NCI-H187 (cell line): ENCODE measurements at places on chromosomes 11 and 22.

- DNase-seq, result no peak
Measured at GRCh38 chr22:16932577-16932976, 75.4 kb downstream of the GAB4 start.

DNA sequence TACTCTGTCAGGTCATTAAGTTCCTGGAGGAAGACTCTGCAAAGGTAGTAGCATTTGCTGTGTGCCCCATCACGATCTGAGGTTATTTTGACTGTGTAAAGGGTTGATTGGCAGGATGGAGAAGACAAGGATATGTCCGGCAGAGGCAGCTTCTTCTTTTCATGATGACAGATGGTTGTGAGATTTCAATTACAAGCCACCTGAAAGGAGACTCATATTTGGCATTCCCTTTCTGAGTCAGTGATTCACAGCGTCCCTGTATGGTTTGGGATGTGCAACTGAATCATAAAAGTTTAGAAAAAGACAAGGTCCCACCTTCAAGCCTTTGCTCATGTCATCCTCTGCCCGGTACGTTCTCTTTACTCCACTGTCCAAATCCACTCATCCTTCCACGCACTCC, 113.4 kb downstream of the MTNR1B start:
- DNase-seq, result no peak

DNA sequence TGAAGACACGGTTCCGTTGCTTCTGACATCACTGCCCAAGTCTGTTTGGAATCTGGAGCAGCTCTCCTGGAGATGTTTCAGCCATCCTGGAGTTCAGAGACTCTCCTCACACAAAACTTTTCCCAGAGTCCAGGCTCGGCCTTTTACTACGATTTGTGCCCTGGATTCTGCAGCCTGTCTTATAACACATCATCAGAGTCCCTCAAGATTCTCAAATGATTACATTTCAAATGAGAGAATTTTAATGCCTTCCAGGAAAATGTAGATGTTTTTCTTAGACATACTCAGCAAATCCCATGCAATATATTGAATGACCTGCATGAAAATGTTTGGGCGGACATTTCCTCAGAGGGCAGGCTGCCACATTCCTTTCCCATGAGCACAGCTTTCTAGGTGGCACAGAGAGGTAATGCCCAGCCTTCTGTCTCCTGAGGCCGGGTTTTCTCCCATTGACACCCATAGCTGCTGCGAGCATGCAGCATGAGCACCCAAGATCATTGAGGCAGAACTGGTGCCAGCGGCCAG, 129.1 kb downstream of the SNX19 start:
- DNase-seq, result no peak

- DNase-seq, result no peak
Measured at GRCh38 chr11:79042824-79043223, 398.0 kb downstream of the TENM4 start.

DNA sequence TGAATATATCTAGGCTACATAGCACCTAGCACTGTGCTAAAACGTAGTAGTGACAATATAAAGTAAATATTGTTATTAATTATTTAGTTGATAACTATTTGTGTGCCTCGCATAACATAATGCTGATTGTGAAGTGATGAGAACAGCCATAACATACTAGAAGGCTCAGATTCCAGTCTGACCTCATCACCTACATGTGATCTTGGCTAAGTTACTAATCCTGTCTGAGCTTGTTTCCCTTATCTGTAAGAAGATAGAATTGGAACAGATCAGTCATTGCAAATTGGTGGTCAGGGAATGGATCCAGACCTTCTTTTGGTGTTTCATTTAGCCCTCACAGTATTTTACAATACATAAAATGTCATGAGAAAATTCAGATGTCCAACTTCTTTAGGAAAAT, 103.4 kb upstream of the SEZ6L start:
- DNase-seq, result no peak

GRCh38 chr11:35247863-35248262, 108.9 kb downstream of the CD44 start:
- no peak for DNase-seq

- DNase-seq, result no peak
Measured at GRCh38 chr22:24848559-24849168, 42.7 kb downstream of the SGSM1 start.

DNA sequence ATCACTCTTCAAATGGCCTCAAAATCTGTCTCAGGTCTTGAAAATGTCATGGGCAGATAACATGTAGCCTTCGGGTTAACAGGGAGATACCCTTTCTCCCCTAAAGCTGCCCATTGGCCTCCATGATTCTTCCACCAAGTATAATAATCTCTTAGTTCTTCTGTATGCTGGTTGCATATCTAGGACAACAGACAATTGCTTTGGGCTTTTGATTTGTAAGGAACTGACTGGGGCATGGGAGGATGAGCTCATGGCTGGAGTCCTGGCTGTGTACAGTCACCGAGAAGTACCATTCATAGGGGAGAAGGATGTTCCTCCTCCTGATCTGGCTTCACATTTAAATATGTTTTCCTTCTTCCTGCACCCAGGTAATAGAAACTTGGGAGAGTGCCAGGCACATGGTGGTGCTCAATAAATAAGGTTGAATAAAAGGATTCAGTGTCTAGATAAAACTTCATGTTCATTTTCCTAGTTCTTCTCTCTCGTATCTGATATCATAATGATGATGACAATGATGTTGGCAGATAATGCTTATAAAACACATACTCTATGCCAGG, 2.8 kb upstream of the AMPD3 start:
- DNase-seq, result no peak

- DNase-seq, result no peak
Measured at GRCh38 chr11:88202498-88202897, 27.3 kb upstream of the RAB38 start.

GRCh38 chr22:17969701-17970113, 54.7 kb downstream of the MICAL3 start:
- no peak for DNase-seq

GRCh38 chr11:71436861-71437260, 11.3 kb downstream of the DHCR7 start:
- DNase-seq, result no peak

- DNase-seq, result no peak
Measured at GRCh38 chr11:76626921-76627401, 43.6 kb downstream of the LRRC32 start.
